ENCODE measurements at places on chromosomes 3 and 15.
A peak's percentile ranks its signal among the peaks of the same experiment; 100 is the strongest.

GRCh38 chr3:171846597-171846996 is 3.4 kb downstream of the TMEM212 start:
- no peak for DNase-seq

DNA sequence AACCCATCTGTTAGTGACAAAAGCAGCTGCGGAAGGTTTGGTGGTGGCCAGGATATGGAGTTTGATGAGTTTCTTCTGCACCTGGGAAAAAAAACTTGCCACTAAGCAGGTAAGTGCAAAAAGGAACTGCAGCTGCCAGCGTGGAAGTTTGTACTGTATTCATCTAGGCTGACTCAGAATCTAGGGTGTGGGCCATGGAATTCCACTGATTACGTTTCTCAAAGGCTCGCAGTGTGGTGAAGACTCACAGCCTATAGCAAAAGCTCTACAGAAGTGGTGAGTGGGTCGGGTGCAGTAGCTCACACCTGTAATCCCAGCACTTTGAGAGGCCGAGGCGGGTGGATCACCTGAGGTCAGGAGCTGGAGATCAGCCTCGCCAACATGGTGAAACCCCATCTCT is 334.6 kb upstream of the GRM7 start:
- DNase-seq = no peak

- peak; percentile 78 for DNase-seq
Measured at GRCh38 chr3:129593595-129594339, 12.7 kb downstream of the PLXND1 start.

DNA sequence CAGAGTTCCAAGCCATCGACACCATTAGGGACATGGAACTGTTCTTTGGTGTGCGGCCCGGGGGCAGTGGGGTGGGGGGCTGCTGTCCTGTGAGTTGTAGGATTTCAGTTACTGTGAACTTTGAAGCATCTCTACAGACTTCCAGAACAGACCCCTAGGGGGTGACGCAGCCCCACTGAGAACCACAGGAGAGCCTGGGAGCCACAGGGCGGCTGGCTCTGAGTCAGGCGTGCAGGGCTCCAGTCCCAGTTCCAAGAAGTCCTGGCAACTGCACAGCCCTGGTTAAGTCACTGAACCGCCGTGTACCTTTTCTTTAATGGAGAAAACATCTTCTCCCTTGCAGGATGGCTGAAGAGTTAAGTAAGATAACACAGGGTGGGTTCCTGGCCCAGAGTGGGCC is 23.5 kb upstream of the LRTM1 start:
- DNase-seq = no peak

DNA sequence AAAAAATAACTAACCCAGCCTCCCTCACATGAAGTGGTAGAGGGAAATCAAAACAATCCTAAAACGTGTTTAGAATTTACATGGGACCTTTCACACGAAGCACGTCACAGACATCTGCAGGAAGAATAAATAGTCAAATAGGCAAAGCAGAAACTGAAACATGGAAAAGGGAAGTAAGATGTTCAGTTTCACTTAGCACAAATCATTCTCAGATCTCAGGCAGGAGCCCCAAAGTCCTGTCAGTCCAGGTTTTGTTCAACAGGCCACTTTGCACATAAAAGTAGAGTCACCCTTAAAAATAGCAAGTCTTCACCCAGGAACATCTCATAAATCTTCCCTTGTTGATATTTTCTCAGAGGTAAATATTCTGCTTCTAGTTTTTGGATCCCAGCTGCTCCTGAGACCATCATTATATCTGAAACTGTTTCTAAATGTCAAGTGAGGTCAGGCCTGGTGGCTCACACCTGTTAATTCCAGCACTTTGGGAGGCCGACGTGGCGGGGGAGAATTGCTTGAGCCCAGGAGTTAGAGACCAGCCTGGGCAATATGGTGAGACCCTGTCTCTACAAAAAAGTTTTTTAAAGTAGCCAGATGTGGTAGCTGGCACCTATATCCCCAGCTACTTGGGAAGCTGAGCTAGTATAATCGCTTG is 1.9 kb downstream of the RUBCN start:
- DNase-seq = no peak

- no peak for DNase-seq
Measured at GRCh38 chr15:49692514-49693090, 71.8 kb downstream of the DTWD1 start.

DNA sequence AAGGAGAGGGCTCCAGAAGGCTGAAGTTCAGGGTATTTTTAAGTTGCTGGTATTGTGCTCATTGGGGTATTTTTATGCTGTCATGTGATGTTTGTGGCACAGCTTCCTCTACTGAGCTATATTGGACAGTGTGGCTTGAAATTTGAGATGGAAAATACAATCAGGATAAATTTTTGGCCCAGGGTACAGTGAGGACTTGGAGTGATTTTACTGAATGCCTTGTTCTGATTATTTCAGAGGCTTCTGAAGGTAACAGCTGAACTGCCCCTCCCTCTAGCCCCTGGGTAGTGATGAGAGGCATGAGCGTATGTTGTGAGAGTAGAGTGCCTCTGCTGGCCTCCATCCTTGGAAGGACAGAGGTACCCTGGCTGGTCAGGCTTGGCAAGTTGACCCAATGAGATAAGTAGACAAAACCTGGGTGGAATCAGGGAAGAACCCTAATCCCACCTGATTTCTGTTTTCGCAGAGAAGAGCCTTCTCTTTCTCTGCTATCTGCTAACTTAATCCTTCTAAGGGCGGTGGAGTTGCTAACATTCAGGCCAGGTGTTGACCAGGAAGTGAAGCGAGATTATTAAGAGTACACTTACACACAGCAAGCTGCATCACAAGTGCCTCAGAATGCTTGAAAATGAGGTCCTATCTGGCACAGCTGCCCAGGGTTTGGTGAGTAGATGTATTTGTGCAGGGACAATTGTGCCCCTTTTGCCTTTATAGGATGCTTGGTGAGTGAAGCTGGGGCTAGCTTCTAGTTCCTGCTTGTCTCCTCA is 98.1 kb upstream of the CLSTN2 start:
- no peak for DNase-seq

DNA sequence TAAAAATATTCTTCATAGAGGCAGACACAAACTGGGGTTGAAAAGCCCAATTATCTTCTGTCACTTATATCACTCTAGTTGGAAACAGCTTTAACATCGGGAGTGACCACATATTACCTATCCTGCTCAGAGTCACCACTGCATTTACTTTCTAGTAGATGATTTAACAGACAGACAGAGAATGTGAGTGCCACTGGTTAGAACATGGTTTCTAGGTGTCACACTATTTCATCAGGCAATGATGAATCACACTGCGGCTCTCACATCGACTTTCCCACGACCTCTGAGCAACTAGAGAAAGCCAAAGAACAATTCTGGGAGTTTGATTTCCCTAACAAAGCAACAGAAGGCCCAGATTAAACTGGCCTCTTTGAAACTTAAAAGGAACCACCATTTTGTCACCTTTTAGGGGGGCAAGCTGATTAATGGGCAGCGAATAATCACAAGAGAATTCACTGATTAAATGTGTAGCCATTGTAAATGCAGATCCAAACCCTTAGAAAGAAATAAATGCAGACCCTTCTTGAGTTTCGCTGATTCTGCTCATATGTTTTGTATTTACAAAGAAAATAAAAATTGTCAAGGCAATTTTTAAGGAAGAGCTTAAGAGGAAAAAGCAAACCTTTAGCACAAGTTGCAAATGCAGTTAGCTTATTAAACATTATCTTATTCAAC is 112.6 kb upstream of the KBTBD8 start:
- DNase-seq = no peak

DNA sequence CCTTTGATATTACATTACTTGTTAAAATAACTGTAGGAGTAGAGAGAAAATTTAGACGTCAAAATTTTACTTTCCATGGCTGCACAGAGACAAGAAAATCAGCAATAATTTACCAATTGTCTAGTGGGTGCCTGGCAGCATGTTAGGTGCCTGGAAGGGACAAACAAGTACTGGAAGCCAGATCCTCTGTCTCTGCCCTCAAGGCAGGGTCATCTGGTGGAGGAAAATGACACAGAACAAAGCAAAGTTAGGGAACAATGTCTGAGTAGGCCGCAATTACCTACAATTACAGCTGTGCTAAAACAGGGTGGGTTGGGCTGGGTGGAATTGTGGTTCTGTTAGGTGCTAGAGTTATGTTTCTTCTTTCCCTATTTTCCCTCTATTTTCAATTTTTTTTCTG is 7.4 kb downstream of the CCDC174 start:
- no peak for DNase-seq

GRCh38 chr3:11734-12133 is 184.8 kb upstream of the CHL1 start:
- no peak for DNase-seq
